ENCODE measurements at places on chromosomes 7 and 10. TPM values are rescaled to one million over a fixed set of nuclear protein-coding genes. Genes with fewer than 3 reads are reported as not detected.

- H3K4me1 ChIP-seq = peaks cover 10% of the 10 kb centered on the region
- H3K27me3 ChIP-seq = no peaks in the 10 kb centered on the region
- peaks cover 37% of the 10 kb centered on the region for H3K36me3 ChIP-seq
- no peak overlapping the region for H3K27ac ChIP-seq
- DNase-seq = no peak
- H3K4me3 ChIP-seq = no peak overlapping the region
Measured at GRCh38 chr7:76016191-76016947, 22.0 kb upstream of the TMEM120A start.

- peak overlapping the region; percentile 83 for H3K4me3 ChIP-seq
- peaks cover 9% of the 10 kb centered on the region for H3K27me3 ChIP-seq
- H3K27ac ChIP-seq = peak overlapping the region; percentile 88
- H3K4me1 ChIP-seq = peaks cover 12% of the 10 kb centered on the region
- no peaks in the 10 kb centered on the region for H3K36me3 ChIP-seq
Measured at GRCh38 chr10:12349629-12350166, 351 bp downstream of the CAMK1D start.

SLC26A5 gene
- total RNA-seq = not detected

COL1A2 gene
- total RNA-seq = 234 TPM
